ENCODE measurements at places on chromosomes 1 and 21.

DNA sequence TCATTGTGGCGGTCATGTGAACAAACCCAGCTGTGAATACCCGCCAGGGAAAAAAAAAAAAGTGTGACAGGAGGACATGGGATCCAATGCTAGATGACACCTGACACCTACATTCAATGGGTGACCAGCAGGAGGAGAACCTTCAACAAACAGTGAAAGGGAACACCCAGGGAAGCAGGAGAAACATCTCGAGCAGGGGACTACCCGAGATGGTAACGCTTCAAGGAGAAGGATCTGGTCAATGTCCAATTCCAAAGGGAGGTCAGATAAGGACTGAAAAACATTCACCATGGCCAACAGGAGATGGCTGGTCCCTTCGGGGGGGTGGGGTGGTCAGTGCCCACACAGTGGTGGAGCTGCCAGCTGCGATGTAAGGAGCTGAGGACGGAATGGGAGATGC, 46.3 kb downstream of the PTPN14 start:
- no peak for DNase-seq

GRCh38 chr1:150010393-150011115, at the start of gene OTUD7B:
OTUD7B (minus strand) TSS chr1:150010726; CDS start chr1:149977510, 33,216 bp downstream.
- peak; percentile 97 for DNase-seq

DNA sequence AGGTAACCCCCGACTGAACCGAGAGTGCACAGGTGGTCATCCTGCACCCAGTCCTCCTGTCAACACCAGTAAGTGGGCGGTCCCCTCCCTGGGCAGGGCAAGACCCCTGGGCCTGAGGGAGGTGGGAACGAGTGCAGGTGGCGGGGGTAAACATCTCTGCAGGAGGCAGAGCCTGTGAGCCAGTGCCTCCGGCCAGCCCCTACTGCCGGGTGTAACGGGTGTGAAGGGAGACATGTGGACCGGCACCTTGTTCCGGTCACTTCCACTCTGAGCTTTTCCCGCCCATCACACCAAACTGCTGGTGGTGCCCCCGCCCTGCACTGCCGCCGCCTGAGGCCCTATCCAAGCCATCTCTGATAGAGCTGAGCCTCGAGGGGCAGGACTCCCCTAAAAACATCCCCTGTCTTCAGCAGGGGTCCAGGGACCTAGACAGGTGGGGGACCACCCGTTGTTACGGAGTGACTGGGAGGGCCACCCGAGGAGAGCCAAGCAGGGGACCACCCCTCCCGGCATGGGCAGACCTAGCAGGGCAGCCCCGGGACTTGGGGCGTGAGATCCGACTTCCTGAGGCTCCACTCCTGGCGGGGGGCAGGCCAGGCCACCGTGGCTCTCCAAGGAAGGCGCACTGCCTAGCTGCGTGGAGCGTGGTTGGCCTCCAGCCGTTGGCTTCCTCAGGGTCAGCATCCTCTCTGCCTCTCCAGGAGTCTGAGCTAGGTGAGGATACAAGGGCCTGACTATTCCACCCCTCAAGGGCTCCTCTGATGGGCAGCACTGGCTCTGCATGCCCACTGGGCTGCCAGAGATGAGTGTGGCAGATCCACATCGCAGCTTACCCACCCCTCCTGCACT, 43.8 kb upstream of the LBR start:
- DNase-seq, result no peak

- no peak for DNase-seq
Observed at GRCh38 chr1:235461954-235462353, 42.3 kb downstream of the B3GALNT2 start.

GRCh38 chr1:92792340-92792782, 7.5 kb upstream of the EVI5 start:
- no peak for DNase-seq

DNA sequence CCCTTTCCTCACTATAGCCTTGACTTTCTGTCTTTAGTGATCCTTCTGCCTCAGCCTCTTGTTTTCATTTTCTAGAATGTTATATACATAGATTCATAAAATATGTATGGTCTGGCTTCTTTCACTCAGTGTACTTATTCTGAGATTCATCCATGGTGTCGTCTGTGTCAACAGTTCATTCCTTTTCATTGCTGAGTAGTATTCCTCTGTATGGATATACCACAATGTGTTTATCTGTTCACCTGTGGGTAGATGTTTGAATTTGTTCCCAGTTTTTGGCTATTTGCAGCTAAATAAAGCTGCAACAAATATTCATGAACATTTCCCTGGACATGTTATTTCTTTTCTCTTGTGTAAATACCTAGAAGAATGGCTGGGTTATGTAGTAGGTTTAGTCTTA, 131.8 kb downstream of the PCNX2 start:
- DNase-seq, result no peak

DNA sequence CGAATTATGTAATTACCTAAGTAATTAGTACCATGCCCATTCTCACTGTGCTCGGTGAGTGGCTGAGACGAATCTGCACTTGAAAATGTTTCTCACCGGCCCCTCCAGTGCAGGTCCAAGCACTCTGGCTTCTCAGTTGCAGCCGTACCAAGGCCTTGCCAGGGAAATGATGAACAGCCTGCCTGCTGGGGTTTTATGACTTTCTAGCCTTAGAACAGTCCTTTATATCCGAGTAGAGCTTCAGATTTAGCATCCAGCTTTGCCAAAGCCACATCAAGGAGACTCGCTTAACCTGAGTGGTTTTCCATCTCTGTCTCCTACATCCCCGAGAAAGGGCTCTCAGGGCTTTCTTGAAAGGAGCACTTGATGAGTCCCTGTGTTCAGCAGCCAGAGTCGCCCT, 83.4 kb downstream of the GREM2 start:
- DNase-seq, result no peak

GRCh38 chr1:207309745-207310273, 11.7 kb upstream of the CD55 start:
- DNase-seq, result no peak

- DNase-seq, result no peak
Observed at GRCh38 chr1:236615399-236616148, 11.3 kb upstream of the HEATR1 start.

DNA sequence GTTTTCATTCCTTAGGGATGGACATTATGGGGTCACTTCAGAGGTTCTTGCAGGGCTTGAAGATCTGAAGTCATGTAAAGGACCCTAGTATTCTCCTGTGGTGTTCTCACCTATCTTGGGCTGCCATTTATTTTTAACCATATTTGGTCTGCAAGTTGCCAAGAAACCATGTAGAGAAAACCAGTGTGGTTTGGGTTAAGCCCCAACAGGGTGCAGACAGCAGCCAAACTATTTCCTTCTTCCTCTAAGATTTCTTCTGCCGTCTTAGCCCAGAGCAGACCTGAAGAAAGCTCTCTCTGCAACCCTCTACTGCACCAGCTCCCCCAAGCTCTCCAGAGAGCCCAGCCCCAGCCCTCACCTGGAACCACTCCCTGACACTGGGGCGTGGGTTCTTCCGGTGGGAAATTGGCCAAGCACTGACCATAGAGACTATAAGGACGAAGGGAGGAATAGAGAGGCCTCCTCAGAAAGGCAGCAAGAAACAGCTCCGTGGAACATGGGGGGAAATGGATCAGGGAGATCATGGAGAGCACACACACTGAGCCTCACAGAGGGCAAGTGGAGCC, 136.6 kb downstream of the SYF2 start:
- DNase-seq, result no peak

GRCh38 chr1:2389644-2390043, 1.7 kb downstream of the MORN1 start:
- DNase-seq, result no peak

All from NCI-H526 treated with DMSO at 0.1 percent for 48 hours (cell line).